ENCODE measurements at places on chromosomes 16 and 17. TPM values are rescaled to one million over a fixed set of nuclear protein-coding genes. Genes with fewer than 3 reads are reported as not detected.

The TBC1D3G gene
- total RNA-seq = not detected

DNA sequence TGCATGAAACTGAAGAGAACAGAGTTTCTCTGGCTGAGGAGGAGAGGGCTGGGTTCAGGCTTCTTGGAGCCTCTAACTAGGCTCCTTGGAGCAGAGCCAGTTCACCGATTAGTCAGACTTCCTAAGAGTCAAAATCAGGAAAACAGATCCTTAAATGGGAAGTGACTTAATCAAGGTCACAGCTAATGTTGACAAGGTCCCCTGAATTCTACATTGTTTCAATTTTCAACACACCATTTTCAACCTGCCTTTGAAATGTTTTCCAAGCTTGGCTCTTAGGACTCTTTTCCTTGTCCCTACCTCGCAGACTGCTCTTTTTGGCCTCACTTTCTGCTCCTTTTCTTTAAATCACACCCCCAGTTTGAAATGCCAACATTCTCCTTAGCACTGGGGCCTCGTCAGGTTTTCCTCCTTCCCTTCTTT is 16.3 kb downstream of the MYL4 start:
- DNase-seq = no peak

DNA sequence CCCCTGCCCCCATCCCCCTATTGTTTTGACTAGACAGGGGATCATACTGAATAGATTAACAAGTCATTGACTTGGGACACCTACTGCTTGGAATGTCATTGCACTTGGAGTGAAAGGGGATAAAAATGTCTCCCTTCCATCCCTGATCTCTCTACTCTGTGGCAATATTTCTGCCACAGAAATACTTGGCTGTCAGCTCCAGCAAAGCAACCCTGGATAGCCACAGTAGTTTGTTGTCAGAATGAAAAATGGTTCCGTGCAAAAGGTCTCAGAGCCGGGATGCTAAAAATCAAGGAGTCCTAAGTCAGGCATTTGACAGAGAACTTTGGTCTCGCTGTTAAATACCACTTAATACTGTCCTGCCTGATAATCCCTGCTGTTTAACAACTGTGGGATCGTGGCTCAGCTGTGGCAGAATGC is 722.0 kb upstream of the SOX9 start:
- no peak for DNase-seq

The CEP295NL gene
- 5.3 TPM for total RNA-seq

The MT1E gene
- 5.5 TPM for total RNA-seq

The GP1BA gene
- not detected for total RNA-seq

The KIF19 gene
- total RNA-seq = 0.64 TPM

The GCGR gene
- not detected for total RNA-seq

- no peak for DNase-seq
Measured at GRCh38 chr17:17462048-17462824, 14.6 kb upstream of the MED9 start.

The MAPT gene
- total RNA-seq = 0.86 TPM

The TP53TG3F gene
- total RNA-seq = not detected

DNA sequence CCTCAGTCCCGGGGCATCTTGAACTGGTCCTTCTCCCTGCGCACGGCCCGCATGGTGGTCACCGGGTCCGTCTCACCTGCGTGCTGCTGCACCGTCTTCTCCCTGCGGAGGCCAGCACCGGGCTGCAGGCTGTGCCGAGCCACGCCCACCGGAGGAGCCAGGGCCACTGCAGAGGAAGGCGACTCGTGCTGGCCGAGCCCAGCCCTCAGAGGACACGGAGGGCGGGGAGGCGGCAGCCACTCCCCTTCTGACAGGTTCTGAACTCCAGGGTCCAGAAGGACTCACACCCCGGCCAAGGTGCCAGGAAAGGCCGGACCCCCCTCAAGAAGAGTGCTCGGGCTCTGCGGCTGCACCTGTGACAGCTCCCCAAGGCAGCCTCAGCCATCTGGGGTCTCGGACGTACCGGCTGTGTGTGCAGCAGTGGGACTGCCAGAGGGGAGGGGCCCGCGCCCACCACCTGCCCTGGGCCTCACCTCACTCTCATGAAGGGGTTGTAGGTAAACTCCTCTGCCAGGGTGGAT is 15.8 kb upstream of the IGFALS start:
- DNase-seq = no peak

DNA sequence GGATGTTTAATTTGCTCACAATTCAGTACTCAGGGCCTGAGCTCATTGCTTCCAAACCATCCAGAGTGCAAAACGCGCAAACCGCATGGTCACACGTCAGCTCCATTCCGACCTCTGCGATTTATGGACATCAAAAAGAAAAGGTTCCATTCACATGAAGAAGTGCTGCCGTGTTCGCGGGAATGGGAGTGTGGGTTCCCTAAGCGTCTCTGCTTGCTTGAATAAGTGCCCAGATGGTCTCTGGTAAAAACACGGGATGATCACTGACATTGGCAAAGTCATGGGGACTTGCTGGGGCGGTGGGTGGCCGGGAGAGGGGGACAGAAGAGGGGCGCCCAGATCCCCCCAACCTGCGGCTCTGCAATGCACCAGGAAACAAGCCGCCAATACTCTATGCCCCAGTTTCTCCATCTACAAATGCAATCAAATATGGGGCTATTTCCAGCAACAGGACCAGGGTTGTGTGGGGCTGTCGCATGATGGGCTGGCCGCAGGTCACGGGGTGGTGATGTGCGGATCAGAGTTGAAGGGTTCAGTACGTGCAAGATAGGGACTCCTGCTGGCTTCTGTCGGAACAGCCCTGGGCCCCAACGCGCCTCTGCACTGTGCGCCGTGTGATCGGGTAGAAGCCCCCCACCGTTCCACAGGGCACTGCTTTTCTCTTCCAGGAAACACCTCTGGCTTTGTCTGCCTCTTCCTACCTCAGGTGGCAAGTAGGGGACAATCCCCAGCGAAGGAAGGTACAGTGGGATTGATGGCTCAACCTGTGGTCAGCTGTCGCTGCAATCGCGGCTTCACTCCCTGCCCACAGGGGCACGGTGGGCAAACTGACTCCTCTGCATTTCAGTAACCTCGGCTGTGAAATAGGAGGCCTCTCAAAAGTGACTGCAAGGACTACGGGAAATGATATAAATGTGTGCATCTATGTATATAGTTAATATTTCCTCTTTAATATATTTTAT is 11.2 kb downstream of the FOXF1 start:
- DNase-seq = no peak

The LGALS9B gene
- not detected for total RNA-seq

- no peak for DNase-seq
Measured at GRCh38 chr17:42985225-42985624, 4.9 kb downstream of the RUNDC1 start.

DNA sequence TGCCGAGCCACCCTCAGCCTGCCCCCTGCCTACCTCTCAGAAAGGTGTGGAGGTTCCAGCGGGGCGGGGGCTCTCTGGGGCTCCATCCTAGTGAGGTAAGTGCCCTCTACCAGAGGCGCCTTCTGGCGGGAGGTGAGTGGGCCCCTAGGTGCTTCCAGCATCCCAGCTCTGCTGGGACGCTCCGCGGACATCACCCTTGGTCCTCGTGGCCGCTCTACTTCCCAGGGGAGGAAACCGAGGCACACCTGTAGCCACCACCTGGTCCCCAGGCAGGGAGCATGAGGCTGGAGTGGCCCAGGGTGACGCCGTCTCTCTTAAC is 1.4 kb downstream of the MCRIP2 start:
- no peak for DNase-seq
